ENCODE measurements at places on chromosomes 7 and 10.

GRCh38 chr7:147658392-147658967 lies 932.1 kb upstream of the C7orf33 start:
- no peak for DNase-seq

DNA sequence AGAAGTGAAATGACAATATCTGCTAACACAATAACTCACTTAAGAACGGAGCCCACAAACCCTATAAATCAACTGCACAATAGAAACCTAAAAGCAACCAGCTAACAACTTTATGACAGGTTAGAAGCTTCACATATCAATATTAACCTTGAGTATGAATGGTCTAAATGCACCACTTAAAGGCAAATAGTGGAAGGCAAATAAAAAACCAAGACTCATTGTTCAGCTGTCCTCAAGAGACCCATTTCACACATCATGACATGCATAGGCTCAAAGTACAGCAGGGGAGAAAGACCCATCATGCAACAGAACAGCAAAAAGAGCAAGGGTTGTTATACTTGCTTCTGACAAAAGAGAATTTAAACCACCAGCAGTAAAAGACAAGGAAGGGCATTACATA lies 46.8 kb downstream of the CDC14C start:
- DNase-seq: no peak

- DNase-seq: no peak
These were observed 19.4 kb downstream of the GATA3 start for GRCh38 chr10:8073691-8074416.

DNA sequence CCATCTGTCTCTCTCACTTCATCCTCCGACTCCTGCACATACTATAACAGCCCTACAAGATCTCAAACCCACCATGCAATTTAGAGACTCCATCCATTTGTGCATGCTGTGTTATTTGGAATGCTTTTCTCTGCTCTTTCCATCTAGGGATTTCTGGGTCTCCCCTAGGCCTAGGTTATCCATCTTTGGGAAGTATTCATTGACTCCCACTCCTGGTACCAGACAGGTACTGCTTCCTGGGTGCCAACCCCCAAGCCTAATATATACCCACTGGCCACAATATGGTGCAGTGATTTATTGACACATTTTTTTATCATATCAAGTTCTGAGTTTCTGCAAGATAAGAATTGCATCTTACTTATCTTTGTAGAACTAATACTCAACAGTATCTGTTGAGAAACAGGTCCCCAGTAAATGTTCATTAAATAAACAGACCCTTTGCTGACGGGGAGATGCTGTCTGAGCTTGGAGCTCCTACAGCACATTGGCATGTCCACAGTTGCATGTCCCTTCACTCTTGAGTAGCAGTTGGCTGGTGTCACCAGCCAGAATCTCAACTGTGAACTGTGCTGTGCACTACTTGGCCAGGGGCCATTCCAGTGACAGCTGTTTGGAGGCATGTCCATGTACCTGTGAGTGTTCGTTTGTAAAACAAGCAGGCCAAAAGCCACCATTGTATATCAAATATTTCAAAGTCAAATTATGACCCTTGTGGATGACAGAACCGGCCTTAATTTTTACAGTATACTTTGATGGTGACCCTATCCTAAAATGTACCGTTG lies 223.3 kb upstream of the NFE2L3 start:
- DNase-seq: no peak

GRCh38 chr7:148791546-148791945 lies 92.5 kb downstream of the EZH2 start:
- DNase-seq: no peak

- no peak for DNase-seq
These were observed 34.9 kb upstream of the LOXL4 start for GRCh38 chr10:98302741-98303365.

- DNase-seq: no peak
These were observed 4.9 kb downstream of the ACADSB start for GRCh38 chr10:123013456-123014419.

DNA sequence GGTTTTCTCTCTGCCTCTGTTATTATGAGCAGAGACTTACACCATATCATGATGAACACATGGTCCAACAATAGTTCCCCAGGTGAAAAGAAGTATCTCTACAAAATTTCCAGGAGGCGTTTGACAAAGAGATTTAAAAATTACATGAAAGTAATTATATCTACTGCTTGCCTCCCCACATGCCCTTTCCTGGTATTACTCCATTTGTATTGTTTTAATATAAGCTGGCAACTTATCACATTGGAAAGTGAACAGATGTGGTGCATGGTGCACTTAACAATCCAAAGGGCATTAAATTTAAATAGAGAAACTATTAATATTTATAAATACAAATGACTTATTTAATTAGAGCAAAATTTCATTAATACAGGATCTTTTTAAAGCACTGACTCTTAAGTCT lies 638.2 kb downstream of the ANKRD7 start:
- DNase-seq: no peak

All from CD4-positive, alpha-beta T cell treated with Interleukin-4 for 4 hours (primary cell).